ENCODE measurements at places on chromosomes 2 and 18.

DNA sequence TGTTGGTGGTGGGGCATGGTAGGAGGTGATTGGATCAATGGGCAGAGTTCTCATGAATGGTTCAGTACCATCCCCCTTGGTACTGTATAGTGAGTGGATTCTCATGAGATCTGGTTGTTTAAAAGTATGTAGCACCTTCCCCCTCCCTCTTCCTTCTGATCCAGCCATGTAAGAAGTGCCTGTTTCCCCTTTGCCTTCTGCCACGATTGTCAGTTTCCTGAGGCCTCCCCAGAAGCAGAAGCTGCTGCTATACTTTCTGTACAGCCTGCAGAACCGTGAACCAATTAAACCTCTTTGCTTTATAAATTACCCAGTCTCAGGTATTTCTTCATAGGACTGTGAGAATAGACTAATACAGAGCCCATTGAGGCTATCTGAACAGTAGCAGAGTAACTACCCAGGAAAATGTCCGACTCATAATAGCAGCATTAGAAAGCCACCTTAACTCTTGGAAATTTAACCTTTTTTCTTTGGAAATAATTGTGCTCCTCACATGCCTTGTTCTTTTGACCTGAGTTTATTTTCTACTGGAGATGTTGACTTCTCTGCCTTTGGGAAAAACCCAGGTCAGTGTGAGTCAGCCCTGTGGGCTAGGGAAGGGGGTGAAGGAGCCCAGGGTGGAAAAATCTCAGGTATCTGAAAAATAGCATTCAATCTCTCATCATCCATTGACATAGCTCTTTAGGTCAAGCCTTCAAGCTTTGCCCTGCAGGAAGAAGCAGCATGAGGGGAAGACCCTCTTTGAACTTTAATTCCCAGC is 18.1 kb downstream of the CYP1B1 start:
- no peak for DNase-seq

- DNase-seq = no peak
Measured at GRCh38 chr18:34203866-34204265, 20.8 kb downstream of the NOL4 start.

DNA sequence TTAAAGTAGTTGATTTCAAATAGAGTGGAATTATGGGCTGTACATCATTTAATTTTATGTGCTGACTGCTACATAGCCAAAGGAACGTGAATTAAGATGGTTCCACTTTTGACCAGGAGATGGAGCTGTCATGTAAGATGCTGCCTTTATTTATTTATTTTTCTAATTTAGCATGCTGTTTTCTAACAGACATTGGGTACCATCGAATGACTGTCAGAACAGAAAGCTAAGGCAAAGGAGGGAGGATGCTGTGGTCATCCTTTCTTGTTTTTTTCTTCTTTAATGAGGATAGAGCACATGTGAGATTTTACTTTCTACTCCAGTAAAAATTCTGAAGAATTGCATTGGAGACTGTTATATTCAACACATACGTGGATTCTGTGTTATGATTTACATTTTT is at the start of gene SCN2A:
SCN2A (plus strand) TSS at position 185 of the 400 bp plus-strand sequence. CDS start 56,410 bp downstream, outside the sequence.
- no peak for DNase-seq

GRCh38 chr2:38656866-38657480 is 8.9 kb upstream of the GALM start:
- no peak for DNase-seq

GRCh38 chr2:119487434-119488244 is 36.6 kb downstream of the SCTR start:
- no peak for DNase-seq

DNA sequence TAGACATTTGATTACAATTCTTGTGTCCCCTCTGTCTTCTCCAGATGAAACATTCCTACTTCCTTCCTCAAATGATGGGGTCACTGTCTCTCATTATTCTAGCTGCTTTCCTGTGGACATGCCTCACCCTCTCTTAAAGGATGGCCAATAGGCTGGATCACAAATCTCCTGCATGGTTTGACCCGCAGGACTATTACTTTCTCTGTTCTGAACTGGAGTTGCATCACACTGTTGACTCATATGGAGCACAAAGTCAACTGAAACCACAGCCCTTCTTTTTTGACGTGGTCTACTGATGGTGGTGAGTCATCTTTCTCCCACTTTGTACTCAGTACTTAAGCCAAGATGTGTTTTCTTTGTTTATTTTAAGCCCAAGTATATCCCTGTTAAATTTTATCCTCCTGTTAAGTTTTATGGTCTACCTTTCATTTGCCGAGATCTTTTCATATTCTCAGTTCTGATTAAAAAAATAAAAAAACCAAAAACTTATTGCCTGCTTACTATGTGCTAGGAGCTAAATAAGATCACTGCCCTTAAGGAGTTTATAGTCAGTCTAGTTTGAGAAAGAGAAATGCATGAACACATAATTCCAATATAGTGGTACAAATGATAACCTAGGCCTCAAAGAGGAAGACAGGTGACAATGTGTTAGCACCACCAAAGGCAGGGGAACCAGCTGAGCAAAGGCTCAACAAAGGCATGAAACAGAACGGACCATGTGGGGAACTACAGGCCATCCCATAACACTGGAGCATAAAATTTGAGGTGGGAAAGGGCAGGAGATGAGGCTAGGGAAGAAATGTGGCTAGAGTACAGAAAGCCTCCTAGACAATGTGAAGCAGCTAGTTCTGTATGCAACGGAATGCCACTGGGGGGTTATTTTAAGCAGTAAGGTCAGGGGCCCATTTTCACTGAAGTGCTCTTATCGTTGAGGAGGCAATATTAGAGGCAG is 67.6 kb upstream of the ZFP36L2 start:
- DNase-seq = no peak

DNA sequence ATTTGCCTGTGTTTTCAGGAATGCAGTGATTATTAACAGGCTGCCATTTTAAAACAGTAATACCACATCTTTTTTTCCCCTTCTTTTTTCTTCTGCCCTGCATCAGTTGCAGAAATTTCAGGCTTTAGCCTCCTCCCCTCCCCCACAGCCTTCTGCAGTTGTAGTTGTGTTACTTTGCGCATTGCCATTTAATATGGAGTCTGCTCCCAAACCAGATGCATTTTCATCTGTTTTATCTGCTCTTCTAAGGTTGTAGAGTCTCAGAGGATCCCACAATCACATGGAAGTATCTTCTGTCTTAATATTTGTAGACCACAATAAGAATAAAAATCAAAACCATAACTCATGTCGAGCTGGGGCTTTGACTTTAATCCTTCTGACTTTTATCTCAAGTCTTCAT is 3.8 kb downstream of the ASXL3 start:
- DNase-seq = no peak

DNA sequence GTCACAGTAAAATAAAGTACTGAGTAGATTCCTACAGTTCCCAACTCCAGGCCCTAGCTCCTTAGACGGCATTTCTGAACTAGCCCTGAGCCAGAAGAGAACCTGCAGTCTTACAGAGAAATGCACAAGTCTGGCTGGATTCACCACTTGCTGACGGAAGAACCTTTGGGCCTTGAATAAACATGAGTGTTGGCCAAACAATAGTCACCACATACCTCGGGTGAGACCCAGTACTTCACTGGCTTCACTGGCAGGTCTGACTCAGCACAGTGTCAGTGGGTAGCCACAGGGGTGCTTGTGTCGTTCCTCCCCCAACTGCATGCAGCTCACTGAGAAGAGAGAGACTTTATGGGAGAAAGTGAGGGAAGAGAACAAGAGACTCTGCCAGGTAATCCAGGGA is 88.9 kb downstream of the TMEM185B start:
- DNase-seq = no peak

- DNase-seq = no peak
Measured at GRCh38 chr2:120452945-120453634, 107.2 kb downstream of the INHBB start.

GRCh38 chr2:237512774-237513466 is 25.9 kb downstream of the MLPH start:
- DNase-seq = peak; percentile 88

GRCh38 chr2:10811517-10811916 is 1.1 kb downstream of the PDIA6 start:
- no peak for DNase-seq

DNA sequence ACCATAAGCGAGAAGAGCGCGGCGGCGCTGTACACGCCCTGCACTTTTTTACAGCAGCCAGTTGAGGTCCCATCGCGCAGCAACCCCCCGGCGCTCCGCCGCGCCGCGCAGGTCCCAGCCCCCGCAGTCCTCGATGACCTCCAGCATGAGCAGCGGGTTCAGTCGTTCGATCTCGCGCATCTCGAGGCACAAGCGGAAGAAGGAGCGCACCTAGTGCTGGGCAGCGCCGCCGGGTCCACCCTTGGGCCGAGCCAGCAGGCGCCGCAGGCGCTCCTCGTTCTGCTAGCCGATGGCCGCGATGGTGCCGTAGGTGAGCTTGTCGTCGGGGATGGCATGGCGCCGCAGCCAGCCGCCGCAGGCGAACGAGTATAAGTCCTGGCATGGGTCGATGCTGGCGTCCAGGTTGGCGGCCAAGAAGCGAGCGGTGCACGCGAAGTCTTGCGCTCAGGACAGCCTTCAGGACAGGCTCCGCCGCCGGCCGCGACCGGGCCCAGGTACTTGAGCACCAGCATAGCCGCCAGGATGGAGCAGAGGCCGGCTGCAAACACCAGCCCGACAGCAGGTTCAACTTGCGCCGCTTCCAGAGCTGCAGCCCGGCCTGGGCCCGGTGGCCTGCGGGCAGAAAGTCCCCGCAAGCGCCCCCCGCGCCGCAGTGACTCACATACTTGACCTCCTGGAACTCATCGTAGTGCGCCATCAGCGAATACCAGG is 8.3 kb downstream of the ALPP start:
- no peak for DNase-seq

DNA sequence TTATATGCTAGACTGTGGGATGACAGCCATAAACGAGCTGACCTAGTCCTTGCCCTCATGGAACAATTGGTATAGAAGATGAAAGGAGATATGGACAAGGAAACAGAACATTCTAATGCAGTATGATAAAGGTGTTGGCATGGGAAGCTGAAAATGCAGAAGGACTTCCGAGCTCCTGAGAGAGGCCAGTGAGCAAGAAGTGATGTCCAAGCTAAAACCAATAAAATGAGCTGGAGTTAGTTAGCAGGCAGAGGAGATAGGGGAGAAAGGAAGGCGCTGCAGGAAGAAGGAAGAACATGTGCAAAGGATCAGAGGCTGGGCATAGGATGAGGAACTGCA is 64.5 kb downstream of the BOD1L2 start:
- DNase-seq = no peak

DNA sequence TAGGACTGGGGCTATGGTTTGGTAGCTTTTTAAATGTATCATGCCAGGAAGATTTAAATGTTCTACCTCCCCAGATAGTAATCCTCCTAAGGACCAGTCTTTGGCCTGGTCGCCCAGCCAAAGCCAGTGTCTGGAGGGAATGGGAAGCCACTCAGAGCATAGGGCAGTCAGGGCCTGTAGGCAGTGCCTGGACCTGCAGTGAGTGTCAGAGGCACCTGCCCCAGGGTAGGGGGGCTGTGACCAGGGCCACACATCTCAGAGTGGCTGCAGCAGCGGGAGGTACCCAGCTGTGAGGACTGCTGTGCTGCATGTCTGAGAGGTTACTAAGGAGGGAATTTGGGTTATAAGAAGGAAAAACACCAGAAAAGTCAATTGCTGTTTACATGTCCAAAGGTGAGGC is 57.7 kb downstream of the MYT1L start:
- DNase-seq = no peak

DNA sequence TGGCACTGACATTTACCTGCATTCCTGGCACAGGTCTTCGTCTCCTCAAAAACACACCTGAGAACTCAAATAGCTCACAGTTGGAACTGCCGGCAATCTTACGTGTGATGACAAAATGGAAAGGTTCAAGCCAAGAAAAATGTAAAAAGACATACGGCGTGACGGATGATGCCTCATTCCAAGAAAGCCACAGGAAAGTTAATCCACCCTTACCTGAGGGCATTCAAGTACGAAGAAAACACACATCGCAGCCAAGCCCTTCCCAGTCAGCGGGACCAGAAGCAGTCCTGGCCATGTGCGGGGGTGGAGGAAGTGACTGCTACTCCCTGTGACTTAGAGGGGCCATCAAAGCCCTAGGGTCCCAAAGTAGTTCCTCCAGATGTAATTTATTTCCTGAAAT is 986.3 kb upstream of the CELF4 start:
- DNase-seq = no peak

All from ureter (tissue), 1 donor.